ENCODE measurements at places on chromosomes 13 and 19. TPM values are rescaled to one million over a fixed set of nuclear protein-coding genes. Genes with fewer than 3 reads are reported as not detected.

DCT gene
- under 0.01 TPM for total RNA-seq

HOMER3 gene
- total RNA-seq = 54.8 TPM

NCCRP1 gene
- total RNA-seq = not detected

CATSPERD gene
- total RNA-seq = not detected

CEACAM8 gene
- total RNA-seq = 0.52 TPM

PEPD gene
- total RNA-seq = 24.0 TPM

IRF2BP1 gene
- total RNA-seq = 24.5 TPM

PALM3 gene
- total RNA-seq = not detected

GGN gene
- not detected for total RNA-seq

PCSK4 gene
- total RNA-seq = 0.52 TPM

RFPL4A gene
- total RNA-seq = 0.52 TPM

ZNF844 gene
- 9.4 TPM for total RNA-seq

SLC25A41 gene
- total RNA-seq = 0.52 TPM

PSG5 gene
- total RNA-seq = not detected

SMIM44 gene
- not detected for total RNA-seq

MYH14 gene
- 30.3 TPM for total RNA-seq

ZNF8 gene
- total RNA-seq = 6.3 TPM
